ENCODE measurements at places on chromosomes 2 and 18.

DNA sequence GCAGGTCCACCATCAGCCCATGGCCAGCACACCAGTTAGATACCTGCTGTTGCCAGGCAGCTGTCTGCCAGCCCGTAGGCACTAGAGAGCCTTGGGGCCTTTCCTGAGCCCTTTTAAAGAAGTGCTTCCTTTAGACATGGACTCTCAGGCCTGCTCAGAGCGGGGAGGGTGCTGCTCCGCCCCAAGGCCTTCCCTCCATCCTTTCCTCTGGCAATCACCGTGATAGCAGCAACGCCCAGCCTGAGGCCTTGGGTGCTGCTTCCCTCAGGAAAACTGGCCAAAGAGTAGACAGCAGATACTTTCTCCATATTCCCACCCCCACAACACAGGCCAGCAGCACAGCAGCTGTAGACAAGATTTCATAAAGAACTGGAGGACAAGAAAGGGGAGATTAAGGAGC lies 22.3 kb upstream of the C1QL2 start:
- DNase-seq: no peak

DNA sequence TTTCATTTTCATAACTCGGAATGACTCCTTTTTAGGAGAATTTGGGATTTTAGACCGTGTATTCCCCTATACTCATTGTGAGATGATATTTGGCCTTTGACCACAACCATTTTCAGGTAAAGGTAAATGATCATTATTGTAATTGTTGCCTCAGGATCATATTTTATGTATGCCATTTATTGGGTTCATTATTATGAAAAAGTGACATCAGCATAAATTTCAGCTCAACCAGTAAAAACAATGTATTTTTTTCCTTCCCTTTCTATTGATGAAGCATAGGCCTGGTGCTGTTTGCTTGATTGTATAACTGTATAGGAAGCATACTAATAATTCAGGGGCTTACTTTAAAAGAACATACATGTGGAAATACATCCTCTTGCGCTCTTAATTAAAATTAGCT lies 832.9 kb upstream of the FANCL start:
- no peak for DNase-seq

- DNase-seq: no peak
These were observed 211.4 kb upstream of the SMIM21 start for GRCh38 chr18:75638776-75639471.

- no peak for DNase-seq
These were observed 151.7 kb upstream of the TNP1 start for GRCh38 chr2:217011576-217011975.

- no peak for DNase-seq
These were observed 87.0 kb upstream of the ITGA6 start for GRCh38 chr2:172340394-172340793.

GRCh38 chr2:1550658-1551316 lies 137.5 kb downstream of the TPO start:
- DNase-seq: no peak

DNA sequence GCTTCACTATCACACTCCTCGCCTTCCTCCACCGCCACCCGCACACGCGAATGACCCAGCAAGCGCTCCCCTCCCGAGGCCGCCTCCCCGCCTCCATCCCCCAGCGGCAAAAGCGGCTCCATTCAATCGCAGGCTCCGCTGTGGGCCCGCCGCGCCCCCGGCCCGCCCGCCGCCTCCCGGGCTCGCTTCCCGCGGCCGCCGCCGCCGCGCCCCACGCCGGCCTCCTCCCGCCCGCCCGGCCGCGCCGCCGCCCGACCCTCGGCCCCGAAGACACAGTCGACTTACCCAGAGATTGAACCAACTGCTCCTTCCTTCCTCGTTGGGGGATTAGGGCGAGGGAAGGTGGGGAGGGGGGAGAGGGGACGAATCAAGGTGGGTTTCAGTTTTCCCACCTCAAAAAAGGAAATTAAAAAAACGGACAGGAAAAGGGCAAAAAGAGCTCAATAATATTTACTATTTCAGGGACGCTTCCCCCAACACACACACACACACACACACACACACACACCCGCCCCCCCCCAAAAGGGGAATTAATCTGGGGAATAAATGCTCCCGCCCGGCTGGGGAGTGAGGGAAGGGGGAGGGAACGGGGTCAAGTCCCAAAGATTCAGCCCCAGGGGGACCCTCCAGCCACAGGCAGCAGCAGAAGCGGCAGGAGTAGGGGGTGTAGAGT lies 743 bp downstream of the XPO1 start:
- DNase-seq: no peak

DNA sequence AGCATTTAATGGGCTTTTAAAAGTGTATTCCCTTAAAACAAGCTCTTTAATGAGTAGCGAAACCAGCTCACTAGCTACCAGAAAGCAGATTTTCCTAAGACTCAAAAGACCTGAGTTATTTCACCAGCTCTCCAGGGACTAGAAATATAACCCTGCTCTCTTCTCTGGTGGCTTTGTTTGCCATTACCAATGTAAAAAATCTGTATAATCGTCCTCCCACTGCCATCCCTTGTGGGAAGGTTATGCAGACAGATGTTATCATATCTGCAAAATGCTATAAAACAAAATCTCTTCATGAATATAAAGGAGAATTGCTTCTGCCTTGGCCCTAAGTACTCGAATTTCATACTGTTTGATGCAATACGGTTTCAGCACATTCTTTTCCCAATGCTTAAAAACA lies 335.2 kb downstream of the NUP35 start:
- no peak for DNase-seq

- no peak for DNase-seq
These were observed 42.9 kb downstream of the QPCT start for GRCh38 chr2:37387148-37387835.

DNA sequence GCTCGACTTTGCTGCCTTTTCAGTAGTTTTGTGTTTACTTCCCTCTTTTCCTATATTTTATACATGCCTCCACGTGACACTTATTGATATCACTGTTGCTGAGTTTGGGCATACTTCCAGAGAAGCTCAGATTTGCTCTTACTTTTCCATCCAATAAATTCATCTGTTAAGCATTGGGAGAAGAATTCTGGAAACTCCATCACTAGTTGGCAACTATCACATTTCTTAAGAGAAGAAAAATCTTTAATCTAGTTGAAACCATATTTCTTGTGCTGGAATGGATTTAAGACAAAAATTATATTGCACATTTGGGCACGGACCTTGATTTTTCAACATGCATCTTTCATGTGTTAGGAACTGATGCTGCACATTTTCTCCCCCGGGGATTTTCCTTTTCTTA lies 52.6 kb upstream of the CPO start:
- no peak for DNase-seq

- no peak for DNase-seq
These were observed 263.6 kb downstream of the SS18 start for GRCh38 chr18:25826823-25827222.

- no peak for DNase-seq
These were observed 3.6 kb downstream of the DYNC2LI1 start for GRCh38 chr2:43777306-43777926.

DNA sequence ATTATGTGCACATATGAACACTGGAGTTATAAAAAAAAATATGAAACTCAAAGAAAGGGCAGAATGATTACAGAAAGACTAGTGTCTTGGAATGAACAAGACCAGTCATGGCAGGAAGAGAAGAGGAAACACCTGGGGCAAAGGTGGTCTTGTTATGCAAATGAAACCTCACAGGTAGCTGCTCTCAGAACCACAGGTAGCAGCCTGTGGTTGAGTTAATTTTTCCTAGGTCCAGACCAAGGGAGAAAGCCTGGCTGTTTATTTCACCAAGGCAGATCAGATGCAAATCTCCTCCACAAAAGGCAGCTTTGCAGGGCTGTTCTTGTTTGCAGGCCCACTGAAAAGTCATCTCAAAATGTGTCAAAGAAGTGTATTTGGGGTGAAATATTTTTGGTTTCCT lies 785.8 kb downstream of the RNF144A start:
- DNase-seq: no peak

GRCh38 chr2:43057742-43058725 lies 168.4 kb downstream of the ZFP36L2 start:
- DNase-seq: no peak

DNA sequence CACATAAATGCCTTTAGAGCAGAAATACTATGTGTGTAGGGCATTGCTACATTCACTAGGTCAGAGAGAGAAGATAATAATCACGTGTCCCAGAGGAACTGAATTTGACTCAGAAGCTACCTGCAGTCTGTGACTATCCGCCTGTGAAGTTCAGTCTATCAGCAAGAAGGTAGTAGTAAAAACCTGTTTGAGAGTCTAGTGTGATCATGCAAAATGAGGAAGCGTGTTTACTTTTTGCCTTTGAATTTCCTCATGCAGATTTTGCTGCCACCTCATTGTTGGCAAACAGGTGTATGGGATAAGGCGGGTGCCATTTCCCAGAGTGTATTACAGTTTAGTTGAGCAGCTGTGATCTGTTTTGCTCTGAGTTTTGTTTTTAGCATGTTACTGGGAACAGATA lies 403.9 kb upstream of the FANCL start:
- DNase-seq: no peak

DNA sequence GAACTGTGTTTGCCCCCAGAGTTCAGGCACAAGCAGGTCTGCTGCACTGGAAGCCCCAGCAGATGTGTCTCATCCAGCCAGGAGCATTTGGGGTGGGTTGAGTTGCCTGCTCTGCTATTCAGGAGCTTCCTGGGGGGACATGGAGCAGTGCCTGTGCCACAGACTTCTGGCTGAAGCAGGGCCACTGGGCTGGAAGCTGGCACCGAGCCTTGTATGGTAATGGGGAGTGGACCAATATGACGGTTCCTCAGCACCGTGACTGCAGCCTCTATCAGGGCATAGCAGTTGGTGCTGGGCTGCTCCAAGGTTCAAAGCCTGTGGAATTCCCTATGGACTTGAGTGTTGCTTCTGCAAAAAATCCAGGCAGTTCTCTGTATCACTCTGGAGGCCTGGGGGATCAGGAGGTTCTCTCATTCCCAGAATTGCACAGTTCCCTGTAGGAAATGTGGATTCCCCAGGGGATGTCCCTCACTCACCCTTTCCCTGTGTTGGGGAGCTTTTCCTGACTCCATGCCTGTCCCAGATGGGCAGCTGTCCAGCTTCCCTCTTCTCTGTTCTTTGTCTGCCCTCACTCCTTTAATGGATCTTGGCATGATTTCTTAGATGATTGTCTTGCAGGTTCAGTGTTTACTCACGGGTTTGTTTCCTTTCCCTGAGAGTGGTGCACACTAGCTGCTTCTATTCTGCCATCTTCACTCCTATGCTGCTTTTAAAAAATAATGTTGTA lies 37.2 kb upstream of the THSD7B start:
- no peak for DNase-seq

DNA sequence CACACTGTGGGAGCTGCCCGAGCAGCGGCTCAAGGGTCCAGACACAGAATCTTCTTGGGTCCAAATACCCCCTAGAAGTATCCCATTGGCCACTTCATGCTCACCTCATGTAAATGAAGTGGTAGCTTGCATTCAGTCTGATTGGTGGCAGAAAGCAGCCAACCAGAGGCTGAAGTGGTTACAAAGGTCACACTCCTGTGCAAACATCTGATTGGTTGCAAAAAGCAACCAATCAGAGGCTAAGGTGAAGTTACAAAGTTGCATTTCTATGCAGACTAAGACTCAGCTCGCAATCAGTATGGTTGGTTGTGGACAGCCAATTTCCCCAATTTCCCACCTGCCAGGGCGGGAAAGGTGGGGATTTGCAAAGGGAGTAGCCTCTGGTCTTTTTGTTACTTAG lies 94.3 kb downstream of the DGKD start:
- no peak for DNase-seq

DNA sequence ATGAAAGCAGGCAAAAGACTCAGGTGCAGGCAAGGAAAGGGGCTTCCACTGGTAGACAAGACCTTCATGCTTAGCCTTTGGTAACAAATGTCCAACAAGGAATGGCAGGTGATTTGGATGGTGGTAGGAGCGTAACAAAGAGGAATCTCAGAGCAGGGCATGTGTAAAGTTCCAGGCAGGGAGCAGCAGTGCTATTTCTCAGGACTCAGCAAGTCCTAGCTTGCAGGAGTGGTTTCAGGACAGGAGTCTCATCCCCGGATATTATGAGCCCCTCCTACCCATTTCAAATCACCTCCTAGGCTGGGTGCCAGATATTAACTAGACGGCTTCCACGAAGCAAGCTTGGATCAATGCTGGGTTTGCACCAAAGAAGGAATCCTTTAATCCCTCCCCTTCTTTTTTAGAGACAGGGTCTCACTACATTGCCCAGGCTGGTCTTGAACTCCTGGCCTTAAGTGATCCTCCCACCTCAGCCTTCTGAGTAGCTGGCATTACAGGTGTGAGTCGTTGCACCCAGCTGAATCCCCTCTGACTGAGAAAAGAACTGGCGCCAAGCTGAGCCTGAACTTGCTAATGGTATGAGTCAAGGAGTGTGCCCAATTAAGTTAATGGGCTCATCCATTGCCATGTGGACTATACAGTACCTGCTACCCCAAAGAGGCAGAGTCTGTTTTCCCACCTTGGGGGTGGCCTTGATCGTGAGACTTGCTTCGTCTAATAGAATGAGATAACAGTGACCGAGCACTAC lies 190.3 kb downstream of the ARL4C start:
- no peak for DNase-seq

GRCh38 chr2:82968358-82968757 lies 1490.7 kb downstream of the SUCLG1 start:
- DNase-seq: no peak
